Stimulated activated CD8-positive, alpha-beta memory T cell treated with anti-CD3 and anti-CD28 coated beads, Interleukin-4, amount 100 ng/mL, for 48 hours (primary cell): ENCODE measurements at places on chromosomes 4 and X.

- no peak for DNase-seq
Measured at GRCh38 chr4:152988721-152989553, 52.8 kb downstream of the FHDC1 start.

DNA sequence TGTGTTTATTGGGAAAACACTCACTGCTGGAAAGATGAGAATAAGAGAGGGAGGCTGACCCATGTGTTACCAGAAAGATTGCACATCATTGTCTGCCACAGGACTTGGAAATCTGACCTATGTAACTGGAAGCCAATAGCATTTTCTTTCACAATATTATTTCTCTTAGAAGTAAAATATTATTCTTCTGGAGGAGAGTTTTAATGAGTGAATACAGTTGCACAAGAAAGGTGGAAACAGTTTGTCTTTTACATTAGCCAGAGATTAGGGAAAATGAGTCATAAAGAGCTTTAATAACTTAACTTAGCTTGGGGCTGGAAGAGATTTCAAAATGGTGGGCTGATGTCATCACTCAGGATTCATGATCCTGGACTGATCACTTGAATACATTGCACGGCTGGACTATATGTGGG is 31.5 kb upstream of the LNX1 start:
- no peak for DNase-seq

GRCh38 chr4:183299464-183299863 is 20.6 kb downstream of the CLDN22 start:
- no peak for DNase-seq

DNA sequence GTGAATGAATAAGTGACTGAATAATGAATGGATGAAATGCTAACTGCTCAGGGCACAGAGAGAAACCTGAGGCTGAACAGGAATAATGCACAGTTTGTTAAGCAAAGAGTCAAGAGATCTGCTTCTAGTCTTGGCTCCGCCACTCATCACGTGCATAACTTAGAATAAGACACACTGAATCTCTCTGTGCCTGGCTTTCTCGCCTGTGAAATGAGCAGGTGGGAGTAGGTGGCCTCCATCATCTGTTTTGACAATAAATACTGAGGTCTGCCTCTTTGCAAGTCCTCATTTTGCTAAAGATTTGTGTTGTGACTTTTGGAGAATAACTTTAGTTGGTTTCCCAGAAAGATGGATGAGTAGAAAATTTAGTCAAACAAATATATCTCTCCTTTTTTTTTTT is 318.0 kb downstream of the FBXW7 start:
- no peak for DNase-seq
